ENCODE measurements at places on chromosomes 6 and 20.

GRCh38 chr20:16441546-16442164 lies 131.6 kb downstream of the KIF16B start:
- DNase-seq: no peak

GRCh38 chr6:88376768-88377387 lies 210.7 kb upstream of the CNR1 start:
- no peak for DNase-seq

DNA sequence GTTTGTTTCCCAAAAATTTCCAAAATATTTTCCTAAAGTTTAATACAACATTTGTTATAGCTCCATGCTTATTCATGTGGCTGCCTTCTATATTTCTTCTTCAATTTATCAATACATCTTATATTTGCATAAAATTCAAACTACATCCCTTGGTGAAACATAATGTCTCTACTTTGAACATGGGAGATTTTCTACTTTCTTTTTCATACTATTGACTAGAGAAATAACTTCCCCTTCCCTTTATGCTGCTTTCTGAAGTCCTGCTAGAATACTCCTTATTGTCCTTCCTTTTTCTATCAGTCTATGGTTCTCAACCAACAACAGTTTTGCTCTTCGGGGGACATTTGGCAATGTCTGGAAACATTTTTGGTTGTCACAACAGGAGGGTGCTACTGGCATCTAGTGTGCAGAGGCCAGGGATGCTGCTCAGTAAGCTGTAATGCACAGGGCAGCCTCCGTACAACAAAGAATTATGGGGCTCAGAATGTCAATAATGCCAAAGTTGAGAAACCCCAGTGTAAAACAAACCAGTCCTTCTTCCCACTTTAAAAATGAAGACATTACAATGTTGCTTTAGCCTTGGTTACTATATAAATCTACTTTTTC lies 29.9 kb downstream of the MKKS start:
- DNase-seq: peak; percentile 15

- no peak for DNase-seq
These were observed 32.2 kb upstream of the ERVFRD-1 start for GRCh38 chr6:11143394-11144371.

- DNase-seq: no peak
These were observed 65.8 kb downstream of the ADTRP start for GRCh38 chr6:11712760-11713159.

DNA sequence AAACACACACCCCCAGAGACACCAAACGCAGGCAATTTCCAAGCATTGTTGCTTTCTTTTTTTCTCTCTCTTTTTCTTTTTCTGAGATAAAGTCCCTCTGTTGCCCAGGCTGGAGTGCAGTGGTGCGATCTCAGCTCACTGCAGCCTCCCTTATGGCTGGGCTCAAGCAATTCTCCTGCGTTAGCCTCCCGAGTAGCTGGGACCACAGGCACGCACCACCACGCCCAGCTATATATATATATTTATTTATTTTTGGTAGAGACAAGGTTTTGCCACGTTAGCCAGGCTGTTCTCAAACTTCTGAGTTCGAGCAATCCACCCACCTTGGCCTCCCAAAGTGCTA lies 14.0 kb upstream of the SRSF3 start:
- no peak for DNase-seq

- DNase-seq: no peak
These were observed 35.3 kb downstream of the EFCAB8 start for GRCh38 chr20:32894026-32894483.

DNA sequence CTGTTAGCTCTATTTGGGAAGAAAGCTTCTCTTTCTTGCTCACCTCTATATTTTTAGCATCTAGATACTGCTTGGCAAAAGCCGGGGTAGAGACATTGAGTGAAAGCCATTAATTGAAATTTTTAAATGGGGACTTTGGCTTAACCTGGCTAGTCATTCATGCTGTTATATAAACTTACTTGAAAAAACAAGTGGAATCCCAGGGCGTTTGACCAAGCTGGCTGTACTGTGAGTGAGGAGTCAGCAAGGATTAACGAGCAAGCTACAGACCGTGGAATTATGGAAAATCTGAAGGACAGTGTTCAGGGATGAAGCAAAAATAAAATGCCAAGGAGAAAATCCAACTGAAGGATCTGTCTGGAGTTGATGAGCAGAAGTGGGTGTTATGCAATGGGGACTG lies 232.0 kb downstream of the GRM1 start:
- DNase-seq: no peak

DNA sequence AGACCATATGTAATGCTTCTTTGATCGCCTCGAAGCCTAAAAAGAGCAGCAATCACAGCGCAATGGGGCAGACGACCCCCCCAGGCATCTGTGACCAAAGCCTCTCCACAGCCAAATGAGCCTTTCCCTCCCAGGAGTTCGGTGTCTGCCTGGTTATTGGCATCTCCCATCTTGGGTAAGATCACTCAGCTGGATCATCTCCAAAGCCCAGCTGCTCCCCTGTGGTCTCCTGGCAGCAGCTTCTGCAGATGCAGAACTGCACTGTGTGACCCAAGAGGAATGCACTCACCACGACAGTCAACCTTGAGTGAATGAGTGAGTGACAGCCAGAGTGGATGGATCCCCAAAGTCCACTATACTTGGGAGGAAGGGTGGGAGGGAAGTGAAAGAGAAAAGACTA lies 44.8 kb upstream of the IYD start:
- no peak for DNase-seq

DNA sequence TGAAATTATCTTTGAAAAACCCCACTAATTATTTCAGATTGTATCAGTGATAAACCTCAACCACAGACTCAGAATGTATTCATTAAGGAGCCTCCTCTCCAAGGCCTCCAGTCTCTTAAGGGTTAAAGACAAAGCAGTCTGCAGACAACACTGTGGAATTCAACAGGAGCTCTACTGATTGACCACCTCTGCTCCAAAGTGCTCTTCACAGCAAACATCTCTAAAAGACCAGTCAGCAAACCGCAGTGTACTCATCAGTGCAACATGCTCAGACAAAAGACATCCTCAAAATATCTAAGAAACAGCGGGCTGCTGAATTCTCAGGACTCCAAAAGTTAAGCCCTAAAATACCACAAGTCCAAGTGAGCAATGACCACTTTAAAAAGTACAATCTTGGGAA lies 42.0 kb downstream of the UQCC1 start:
- DNase-seq: no peak

DNA sequence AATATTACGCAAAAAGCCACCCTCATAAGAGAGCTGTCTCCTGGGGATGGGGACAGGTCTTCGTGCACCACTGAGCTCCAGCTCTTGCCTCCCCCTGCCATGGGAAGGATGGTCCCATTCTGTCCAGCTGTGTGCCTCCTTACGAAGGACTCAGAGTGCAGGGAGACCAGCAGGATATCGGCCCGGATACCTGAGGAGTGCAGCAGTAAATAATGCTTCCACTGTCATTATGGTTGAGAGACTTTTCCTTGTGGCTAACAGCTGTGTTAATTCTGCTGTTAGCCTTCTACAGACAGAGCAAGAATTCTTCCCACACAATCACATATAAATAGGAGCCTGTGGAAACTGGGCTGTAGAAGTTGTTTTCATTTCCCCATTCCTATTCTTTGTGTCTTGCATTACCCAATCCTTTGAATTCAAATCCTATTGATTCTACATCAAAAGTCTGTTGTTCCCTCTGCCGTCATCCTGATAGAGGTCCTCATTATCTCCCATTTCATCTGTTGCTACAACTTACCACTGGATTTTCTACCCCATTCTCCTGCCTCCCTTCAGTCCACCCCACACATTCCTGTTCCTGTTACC lies 364.6 kb upstream of the SOX4 start:
- DNase-seq: no peak

GRCh38 chr6:121439475-121439874 lies 4.0 kb downstream of the GJA1 start:
- DNase-seq: no peak

DNA sequence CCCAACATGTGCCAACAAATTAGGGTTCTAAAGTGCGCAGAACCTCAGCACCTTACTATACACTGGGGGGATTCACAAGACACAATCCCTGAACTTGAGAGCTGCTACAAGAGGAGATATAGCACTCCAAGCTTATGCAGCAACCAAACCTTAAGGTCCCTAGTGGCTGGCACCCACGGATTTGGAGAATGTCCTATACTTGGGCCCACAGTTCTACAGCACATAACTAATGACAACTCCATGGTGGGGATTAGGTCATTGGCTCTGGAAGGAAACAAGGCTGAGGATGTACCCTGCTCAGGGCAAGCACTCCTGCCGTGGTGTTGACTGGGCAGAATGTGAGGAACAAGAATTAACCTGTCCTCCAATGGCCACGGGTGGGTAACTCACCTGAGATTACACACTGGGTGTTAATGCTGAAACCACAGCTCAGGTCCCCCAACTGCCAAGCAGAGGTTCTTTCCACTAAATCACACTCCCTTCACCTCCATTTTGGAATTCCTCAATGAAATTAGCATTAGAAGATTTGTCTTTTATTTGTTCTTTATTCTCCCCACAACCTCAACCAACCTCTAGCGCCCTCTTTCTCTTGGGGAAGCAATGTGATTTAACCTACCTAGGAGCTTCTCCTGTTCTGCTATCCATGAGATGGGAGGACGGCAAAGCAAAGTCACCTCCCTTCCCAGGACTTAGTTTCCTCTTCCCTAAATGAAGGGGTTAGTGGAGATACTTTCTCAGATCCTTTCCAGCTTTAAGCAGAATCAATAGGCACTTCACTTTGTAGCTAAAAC lies 32.0 kb downstream of the TRERF1 start:
- no peak for DNase-seq

GRCh38 chr6:143074670-143075318 lies 14.1 kb downstream of the AIG1 start:
- DNase-seq: no peak

DNA sequence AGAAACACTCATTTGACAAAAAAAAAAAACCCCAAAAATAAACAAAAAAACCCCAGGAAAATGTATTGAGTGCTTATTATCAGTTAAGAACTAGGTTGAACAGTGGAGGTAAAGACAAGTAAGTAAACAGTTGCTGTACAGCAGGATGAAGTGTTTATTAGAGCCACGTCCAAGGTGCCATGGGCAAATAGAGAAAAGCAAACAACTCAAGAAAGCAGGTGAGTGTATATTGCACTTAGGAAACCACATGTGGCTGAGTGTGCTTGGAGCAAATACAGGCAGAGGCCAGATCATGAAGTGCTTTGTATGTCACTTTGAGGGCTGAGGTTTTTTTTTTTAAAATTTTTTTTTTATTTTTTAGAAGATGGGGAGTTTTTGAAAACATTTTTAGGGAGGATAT lies 98.3 kb downstream of the MACROD2 start:
- peak; percentile 1 for DNase-seq

- peak; percentile 19 for DNase-seq
These were observed 7.3 kb upstream of the COL9A1 start for GRCh38 chr6:70310063-70310694.

- peak; percentile 19 for DNase-seq
These were observed 608.3 kb upstream of the CITED2 start for GRCh38 chr6:139982652-139983295.

DNA sequence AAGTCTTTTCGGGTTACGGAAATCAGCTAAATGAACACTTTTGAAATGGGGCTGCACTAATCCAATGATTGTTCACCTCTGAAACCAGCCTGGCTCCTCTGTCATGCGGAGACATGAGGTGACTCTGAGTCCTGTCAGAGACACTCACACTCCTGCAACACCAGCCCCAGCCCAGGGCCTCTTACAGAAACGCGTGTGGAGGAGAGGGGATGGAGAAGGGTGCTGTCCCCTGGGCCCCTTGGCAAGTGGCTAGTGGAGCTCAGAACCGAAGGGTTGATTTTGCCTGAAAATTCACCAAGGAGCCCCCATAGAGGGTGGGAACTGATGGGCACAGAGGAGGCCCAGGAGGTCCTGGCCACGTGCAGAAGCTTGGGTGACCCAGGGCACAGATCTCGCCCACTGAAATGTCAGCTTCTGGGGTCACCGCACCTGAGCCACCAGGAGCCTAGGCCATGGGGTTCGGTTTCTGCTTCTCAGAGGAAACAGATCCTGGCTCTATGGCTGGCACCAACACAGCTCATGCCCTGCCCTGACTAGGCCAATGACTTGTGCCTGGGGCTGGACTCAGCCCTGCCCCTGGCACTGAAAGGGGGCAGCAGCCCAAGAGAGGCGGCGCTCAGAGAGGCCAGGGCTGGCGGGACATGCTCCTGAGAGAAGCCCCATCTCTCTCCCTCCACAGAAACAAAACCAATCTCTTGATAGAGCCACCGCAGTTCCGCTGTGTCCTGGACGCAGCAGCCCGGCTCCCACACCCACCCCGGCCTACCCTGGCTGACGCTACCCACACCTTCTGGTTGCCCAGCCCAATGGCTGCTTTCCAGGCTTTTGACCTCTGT lies 144.7 kb downstream of the ERMARD start:
- no peak for DNase-seq

DNA sequence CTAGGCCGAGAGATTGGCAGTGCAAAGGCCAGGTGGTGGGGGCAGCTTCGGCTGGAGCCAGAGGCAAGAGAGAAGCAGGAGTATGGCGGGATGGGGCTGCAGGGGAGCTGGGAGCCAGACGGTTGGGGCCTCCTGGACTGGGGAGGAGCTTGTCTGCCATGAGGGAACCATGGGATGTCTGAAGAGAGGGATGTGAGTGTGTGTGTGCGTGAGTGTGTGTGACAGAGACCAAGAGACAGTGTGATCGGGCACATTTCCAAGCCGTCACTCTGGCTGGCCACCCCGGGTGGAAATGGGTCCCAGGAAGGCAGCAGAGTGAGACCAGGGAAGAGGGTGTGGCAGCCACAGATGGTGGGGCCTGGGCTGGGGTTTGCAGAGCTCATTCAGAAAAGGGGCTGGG lies 13.8 kb downstream of the PHACTR3 start:
- no peak for DNase-seq

DNA sequence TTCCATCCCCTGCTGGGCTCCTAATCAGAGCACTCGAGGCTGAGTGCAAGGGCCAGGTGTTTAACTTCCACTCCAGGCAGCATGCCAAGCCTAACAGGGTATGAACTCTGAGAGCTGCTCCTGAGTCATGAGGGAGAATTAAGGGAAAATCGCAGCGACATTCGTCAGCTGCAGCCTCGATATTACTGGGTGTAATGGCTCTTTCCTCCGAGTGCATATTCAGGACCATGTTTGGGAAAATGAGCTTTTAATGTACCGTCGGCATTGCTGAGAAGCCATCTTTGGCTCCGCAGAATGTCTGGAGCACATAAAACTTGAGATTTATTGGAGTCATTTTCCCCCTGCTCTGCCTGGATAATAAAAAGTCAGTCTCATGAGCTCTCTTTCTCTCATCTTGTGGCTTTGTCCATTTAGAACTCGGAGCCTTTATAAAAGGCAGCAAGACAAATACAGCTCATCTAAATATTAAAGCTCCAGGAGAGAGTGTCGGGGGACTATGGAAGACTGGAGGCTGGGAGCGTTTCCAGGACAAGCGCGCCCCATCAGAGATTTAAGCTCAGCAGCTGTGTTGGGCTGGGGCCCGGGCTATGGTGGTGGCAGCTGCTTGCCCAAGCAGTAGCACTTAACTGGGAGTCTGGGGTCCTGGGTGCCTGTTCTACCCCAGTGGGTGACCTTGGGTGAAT lies 103.7 kb downstream of the TOX2 start:
- DNase-seq: no peak
